ENCODE measurements at places on chromosomes 2 and 18.

- no peak for DNase-seq
These were observed 370.3 kb downstream of the MEIS1 start for GRCh38 chr2:66805016-66805865.

- no peak for DNase-seq
These were observed 183.9 kb downstream of the LPIN1 start for GRCh38 chr2:11930211-11930761.

- no peak for DNase-seq
These were observed 147.1 kb upstream of the BOD1L2 start for GRCh38 chr18:56999823-57000222.

GRCh38 chr2:133819906-133820305 is 251.6 kb upstream of the NCKAP5 start:
- DNase-seq = no peak

DNA sequence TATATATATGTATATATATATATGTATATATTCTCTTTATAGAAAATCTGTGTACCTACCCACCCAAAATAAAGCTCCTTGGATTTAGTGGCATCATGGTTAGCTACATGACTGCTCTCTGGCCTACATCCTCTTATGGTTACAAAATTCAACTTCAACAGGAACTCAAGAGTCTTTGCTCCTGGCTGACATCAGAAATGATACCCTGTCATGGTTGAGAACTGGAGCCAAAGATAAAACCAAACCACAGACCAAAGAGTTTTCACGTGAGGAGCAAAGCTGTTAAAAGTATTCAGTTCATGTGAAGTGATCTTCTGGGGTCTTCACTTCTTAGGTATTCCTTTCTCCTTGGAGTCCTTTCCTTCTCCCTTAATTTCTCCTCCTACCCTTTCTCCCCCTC is 476.3 kb downstream of the SOX11 start:
- DNase-seq = no peak

GRCh38 chr2:45714679-45715078 is 63.2 kb downstream of the PRKCE start:
- DNase-seq = no peak

- no peak for DNase-seq
These were observed 9.4 kb upstream of the EPG5 start for GRCh38 chr18:45976566-45976965.
